ENCODE measurements at places on chromosomes 12 and 14.

GRCh38 chr14:86707071-86707470 lies 1177.1 kb downstream of the FLRT2 start:
- DNase-seq = no peak

- no peak for DNase-seq
Observed at GRCh38 chr14:102283631-102284129, 21.3 kb downstream of the MOK start.

DNA sequence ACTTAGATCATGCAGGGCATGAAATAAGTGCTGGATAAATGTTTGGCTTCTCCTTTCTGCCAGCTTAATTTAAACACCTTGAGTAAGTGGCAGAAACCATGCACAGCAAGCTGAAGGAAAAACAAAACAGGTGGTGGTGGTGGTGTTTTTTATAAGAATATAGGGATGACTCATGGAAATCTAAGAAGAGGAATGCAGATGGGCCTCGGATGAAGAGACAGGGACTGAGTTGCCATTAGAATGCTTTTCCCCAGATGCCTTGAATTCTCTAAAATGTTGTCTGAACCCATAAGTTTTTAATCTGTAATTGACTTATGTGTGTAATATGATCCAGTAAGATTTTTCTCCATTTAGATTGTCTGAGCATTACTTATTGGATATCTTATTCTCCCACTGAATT lies 93.1 kb upstream of the ZDHHC17 start:
- no peak for DNase-seq

DNA sequence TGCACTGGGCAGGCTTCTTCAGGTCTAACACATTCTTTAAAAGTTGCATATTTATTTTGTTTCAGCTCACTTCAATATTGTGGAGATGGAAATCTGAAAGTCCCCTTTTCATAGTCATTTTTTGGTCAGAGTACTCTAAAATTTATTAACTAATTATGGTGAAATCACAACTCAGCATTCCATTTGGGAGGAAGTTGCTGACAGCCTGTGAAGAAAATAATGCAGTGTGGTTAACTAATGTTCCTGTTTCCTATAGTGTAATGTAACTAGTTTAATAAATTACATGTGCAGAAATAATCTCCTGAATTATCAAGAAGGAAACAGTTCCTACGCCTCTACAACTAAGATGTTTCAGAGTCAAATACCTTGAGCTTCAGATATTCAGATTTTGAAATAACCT lies 17.1 kb downstream of the LRFN5 start:
- no peak for DNase-seq

DNA sequence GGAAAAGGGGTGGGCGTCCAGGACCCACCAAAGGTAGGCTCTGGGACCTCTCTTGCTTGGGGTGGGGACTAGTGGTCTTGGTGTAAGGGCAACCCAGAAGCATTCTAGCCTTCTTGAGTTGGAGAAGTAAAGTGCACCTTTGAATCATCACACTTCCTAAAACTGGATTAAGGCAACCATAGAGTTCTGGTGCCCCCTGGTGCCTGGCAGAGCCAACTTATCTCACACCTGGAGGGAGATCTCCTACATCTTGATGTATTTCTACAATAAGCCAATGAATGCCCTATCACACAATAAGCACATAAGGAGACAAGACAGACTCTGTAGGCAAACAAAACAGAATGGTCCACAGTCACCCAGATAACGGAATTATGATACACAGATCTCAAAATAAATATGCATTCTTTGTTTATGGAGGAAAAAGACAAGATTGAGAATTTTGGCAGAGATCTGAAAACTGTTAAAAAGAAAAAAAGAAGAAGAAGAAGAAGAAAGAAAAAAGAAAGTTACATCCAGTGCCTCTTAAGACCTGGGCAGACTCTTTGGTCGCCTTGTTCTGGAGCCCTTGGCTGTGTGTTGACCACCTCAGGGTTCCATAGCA lies 95.9 kb upstream of the PPP2R5C start:
- DNase-seq = no peak

DNA sequence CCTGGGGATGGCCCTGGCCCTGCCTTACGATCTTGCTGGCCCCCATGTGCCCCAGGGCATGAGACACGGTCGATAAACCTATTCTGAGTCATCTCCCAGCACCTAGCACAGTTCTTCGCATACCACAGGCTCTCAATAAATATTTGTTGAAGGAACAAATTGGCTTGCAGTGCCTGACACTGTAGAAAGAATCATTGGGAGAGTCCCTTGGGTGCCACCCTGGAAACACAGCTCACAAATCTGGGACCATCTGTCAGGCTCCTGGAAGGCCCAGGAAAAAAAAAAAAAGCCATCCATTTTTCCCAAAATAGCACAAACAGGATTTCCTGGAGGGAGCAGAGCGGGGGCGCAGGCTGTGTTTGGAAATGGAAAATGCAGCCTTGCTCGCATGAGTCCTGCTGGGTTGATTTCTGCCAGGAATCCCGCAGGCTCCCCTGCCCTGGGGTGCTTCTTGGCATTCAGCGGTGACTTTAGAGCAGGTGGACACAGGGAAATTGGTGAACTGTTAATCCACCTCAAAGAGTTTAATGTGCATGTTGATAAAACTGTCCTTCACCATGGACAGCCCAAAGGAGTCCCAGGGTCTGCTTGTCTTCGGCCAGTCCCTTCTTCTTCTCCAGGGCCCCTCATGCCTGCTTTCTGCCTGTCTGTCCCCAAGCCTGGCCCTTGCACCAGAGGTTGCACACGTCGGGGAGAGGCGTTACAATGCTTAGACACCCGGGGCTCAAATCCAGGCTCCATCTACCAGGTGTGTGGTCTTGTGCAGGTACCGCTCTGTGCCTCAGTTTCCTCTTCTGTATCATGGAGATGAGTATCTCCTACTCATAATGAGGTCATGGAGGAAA lies 106.1 kb upstream of the RFLNA start:
- DNase-seq = no peak

DNA sequence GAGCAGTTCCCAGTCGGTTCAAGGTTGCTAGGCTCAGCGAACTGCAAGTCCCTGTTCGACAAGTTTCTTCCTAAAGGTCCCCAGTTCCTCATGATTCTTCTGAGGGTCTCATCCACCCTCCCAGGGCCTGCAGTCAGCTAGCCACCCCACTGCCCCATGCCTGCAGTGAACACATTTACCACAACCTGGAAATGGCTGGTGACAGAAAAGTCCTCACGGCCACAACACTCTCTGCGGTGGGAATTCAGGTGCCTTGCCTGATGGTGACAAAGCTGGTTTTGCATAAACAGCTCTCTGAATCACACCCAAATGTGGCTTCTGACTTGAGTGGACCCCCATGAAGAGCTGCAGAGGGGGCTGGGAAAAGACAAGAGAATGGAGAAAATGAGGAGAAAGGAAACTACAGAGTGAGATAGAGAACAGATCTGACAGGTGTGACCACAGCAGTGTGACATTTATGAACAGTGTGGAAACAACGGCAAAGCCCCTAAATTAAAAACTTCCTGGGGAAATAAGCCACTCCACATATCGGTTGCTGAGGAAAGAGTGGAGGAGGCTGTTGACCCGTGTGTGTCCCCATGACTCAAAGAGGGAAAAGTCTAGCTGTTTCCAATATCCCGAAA lies 1.3 kb upstream of the CD27 start:
- DNase-seq = no peak

GRCh38 chr12:749751-750270 lies 2.6 kb upstream of the WNK1 start:
- DNase-seq = no peak

DNA sequence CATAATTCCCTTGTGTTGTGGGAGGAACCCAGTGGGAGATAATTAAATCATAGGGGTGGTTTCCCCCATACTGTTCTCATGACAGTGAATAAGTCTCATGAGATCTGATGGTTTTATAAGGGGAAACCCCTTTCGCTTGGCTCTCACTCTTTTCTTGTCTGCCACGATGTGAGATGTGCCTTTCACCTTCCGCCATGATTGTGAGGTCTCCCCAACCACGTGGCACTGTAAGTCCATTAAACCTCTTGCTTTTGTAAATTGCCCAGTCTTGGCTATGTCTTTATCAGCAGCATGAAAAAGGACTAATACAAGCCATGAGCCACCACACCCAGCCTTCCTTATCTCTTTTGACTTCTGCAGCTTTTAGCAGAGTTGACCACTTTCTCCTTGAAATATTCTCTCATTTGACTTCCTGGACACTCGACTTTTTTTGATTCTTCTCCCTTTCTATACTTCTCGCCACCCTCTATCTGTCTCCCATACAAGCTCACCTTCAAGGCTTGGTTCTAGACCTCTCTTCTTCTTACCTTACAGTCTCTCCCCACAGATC lies 2.3 kb downstream of the MTERF2 start:
- DNase-seq = no peak

DNA sequence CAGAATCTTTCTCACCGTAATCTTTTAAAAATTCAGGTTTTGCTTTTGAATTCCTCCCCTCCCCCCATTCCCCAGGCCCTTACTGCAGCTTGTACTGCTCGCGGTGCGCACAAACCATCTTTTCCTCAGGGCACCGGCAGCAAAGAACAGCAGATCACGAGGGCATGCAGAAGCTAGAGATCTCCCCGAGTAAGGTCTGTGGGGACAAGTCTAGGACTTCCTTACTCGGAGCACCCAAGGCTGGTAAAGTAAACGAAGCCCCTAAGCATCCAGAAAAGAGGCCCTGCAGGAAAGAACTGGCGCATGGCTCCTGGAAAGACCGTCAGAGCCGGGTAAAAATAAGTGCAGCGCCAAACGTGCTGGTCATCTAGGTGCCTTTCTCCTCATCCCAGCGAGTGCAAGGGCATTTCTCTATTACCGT lies 727 bp downstream of the LDHB start:
- no peak for DNase-seq

- no peak for DNase-seq
Observed at GRCh38 chr14:99569725-99570543, 34.1 kb downstream of the CCDC85C start.

- DNase-seq = no peak
Observed at GRCh38 chr14:20478894-20479293, 9.7 kb downstream of the PNP start.

DNA sequence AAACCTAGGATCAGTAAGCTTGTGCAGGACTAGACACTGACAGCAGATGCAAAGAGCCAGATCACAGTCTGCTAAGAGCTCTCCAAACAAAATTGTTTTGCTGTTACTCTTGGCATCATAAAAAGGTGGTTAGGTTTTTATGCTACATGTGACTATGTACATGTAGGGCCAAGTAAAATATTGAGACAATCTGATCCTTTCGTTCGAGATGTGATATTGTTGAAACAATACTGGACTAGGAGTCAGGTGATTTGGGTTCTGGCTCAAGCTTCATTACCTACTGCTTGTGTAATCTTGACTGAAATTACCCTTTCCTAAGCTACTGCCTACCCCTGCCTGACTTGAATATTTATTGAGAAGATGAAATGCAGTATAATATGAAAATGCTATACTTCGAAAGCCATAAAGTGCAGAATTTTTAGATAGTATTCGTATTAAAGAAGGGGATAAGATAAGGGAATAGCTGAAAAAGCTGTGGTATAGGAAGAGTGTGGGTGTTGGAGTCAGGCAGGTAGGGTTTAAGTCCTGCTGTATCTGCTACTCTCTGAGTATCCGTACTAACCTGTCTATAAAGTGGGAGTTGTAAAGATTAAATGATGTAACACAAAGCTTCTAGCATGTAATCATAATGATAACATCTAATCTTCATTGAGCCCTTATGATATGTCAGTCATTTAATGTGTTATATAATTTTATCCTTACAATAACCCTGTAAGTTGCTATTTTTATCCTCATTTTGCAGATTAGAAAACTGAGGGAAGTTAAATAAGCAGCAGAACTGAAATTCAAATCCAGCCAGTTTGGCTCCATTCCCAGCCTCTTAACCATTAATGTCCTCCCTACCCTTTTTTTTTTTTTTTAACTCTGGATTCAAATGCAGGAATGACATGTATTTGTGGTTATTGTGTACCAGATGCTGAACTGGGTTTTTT lies 38.6 kb upstream of the ATF1 start:
- DNase-seq = no peak

GRCh38 chr14:100150932-100151587 lies 8.4 kb downstream of the DEGS2 start:
- no peak for DNase-seq

GRCh38 chr12:120799243-120800045 lies 73.8 kb downstream of the ACADS start:
- DNase-seq = no peak

GRCh38 chr14:103281496-103282231 lies 52.4 kb upstream of the EIF5 start:
- DNase-seq = no peak

GRCh38 chr12:93137656-93138612 lies 208.8 kb upstream of the EEA1 start:
- DNase-seq = no peak

GRCh38 chr14:84622357-84622756 lies 907.6 kb upstream of the FLRT2 start:
- DNase-seq = no peak

DNA sequence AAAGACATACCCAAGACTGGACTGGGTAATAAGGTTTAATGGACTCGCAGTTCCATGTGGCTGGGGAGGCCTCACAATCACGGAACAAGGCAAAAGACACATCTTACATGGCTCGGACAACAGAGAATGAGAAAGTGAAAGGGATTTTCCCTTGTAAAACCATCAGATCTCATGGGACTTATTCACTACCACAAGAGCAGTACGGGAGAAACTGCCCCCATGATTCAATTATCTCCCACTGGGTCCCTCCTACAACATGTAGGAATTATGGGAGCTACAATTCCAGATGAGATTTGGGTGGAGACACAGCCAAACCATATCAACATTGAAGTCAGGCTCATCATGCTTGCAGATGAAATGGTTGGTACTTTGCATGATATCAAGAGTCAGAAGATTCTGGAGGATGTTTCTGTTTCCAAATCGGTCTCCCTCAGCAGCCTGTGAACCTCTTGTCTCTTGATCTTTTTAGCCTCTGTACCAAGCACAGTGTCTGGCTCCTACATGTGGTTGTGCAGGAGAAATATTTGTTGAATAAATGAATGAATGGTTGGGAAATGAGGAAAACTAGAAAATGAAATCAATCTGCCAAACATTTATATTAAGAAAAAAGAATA lies 98.6 kb downstream of the VRK1 start:
- DNase-seq = no peak

DNA sequence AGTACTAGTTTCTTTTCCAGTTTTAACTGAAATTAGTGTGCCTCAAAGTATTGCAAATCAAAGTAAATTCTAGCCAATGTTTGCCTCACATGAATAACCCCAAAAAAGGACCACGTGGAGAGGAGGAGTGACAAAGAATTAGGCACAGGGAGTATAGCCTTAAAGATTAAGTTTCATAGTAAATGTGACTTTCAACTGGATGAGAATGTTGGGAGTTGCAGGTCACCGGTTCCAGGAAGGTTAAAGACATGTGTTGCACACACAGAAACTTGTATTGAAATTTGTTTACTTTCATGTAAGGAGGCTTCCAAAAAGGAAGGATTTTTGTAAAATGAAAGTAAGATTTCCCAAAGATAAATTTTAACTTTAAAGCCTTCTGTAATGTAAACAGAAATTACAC lies 89.1 kb upstream of the CCDC198 start:
- no peak for DNase-seq

GRCh38 chr12:103908877-103909276 lies 21.3 kb upstream of the HSP90B1 start:
- DNase-seq = no peak
